ENCODE measurements at places on chromosomes 7 and 10. TPM values are rescaled to one million over a fixed set of nuclear protein-coding genes. Genes with fewer than 3 reads are reported as not detected.

KEL gene
- polyA plus RNA-seq: 0.44 TPM

AKR1C2 gene
- polyA plus RNA-seq: not detected

LRRC17 gene
- not detected for polyA plus RNA-seq

FAM241B gene
- not detected for polyA plus RNA-seq

NFKB2 gene
- polyA plus RNA-seq: 34.7 TPM

COX15 gene
- 38.6 TPM for polyA plus RNA-seq

MLXIPL gene
- not detected for polyA plus RNA-seq

HEPACAM2 gene
- 0.38 TPM for polyA plus RNA-seq

PLAC9 gene
- polyA plus RNA-seq: not detected

LRRN3 gene
- polyA plus RNA-seq: 0.09 TPM

TEX36 gene
- polyA plus RNA-seq: not detected

CELF2 gene
- polyA plus RNA-seq: 145 TPM

ELN gene
- not detected for polyA plus RNA-seq

ANKRD2 gene
- polyA plus RNA-seq: not detected

GPC2 gene
- 0.23 TPM for polyA plus RNA-seq

CUBN gene
- polyA plus RNA-seq: 0.34 TPM

CYP2C19 gene
- polyA plus RNA-seq: not detected

GPRIN2 gene
- not detected for polyA plus RNA-seq

MCM10 gene
- polyA plus RNA-seq: not detected

SFRP4 gene
- polyA plus RNA-seq: not detected

TYW1B gene
- polyA plus RNA-seq: 4.1 TPM

UTF1 gene
- polyA plus RNA-seq: 0.24 TPM

TMEM176A gene
- not detected for polyA plus RNA-seq

LGI1 gene
- not detected for polyA plus RNA-seq

CLEC5A gene
- 0.08 TPM for polyA plus RNA-seq

PIP gene
- polyA plus RNA-seq: not detected

AHCYL2 gene
- polyA plus RNA-seq: 3.7 TPM

CEP55 gene
- polyA plus RNA-seq: 0.24 TPM

FAM25C gene
- not detected for polyA plus RNA-seq

ADAM8 gene
- polyA plus RNA-seq: 56.1 TPM

AKAP9 gene
- 19.9 TPM for polyA plus RNA-seq

EVX1 gene
- polyA plus RNA-seq: not detected

AGAP4 gene
- polyA plus RNA-seq: 0.99 TPM

SLC26A5 gene
- not detected for polyA plus RNA-seq

DGKI gene
- polyA plus RNA-seq: not detected

SP8 gene
- not detected for polyA plus RNA-seq

PLXNA4 gene
- polyA plus RNA-seq: not detected

TUBAL3 gene
- not detected for polyA plus RNA-seq

CALCR gene
- not detected for polyA plus RNA-seq

SORBS1 gene
- not detected for polyA plus RNA-seq

AMPH gene
- polyA plus RNA-seq: not detected

FAM171A1 gene
- polyA plus RNA-seq: 0.05 TPM

OPN1SW gene
- polyA plus RNA-seq: not detected

DOCK1 gene
- polyA plus RNA-seq: not detected

CCDC136 gene
- polyA plus RNA-seq: not detected

KLF14 gene
- 0.36 TPM for polyA plus RNA-seq

VWDE gene
- polyA plus RNA-seq: not detected

GRB10 gene
- polyA plus RNA-seq: not detected

LRMDA gene
- not detected for polyA plus RNA-seq

DNAJC2 gene
- polyA plus RNA-seq: 17.8 TPM

DPYSL4 gene
- polyA plus RNA-seq: not detected

NUTM2B gene
- 0.15 TPM for polyA plus RNA-seq

ZKSCAN5 gene
- 5.0 TPM for polyA plus RNA-seq

PPP1R17 gene
- polyA plus RNA-seq: not detected

SYNPO2L gene
- not detected for polyA plus RNA-seq

AKR1C8 gene
- not detected for polyA plus RNA-seq

PLEKHS1 gene
- polyA plus RNA-seq: not detected
